BE2C (cell line): ENCODE measurements at places on chromosomes 16 and 17.
A peak's percentile ranks its signal among the peaks of the same experiment; 100 is the strongest.

DNA sequence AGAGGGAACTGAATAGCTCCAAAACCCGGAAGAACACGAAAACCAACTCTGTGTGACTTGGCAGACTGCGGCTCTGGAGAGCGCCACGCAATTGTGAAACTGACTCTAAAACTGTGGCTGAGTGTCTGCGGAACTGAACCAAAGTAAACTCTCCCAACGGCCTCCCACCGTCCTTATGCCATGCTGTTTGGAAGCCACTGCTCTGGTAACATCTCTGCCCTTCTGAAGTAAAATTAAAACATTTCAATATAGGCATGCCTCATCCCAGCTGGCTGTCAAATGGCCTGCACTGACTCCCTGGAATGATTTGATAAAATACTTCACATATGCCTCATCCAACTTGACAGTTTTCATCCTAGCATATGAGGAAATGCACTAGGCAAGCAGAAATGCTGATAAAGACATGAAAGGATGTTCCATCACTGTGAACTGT is 70.2 kb downstream of the PARN start:
- DNase-seq = no peak

DNA sequence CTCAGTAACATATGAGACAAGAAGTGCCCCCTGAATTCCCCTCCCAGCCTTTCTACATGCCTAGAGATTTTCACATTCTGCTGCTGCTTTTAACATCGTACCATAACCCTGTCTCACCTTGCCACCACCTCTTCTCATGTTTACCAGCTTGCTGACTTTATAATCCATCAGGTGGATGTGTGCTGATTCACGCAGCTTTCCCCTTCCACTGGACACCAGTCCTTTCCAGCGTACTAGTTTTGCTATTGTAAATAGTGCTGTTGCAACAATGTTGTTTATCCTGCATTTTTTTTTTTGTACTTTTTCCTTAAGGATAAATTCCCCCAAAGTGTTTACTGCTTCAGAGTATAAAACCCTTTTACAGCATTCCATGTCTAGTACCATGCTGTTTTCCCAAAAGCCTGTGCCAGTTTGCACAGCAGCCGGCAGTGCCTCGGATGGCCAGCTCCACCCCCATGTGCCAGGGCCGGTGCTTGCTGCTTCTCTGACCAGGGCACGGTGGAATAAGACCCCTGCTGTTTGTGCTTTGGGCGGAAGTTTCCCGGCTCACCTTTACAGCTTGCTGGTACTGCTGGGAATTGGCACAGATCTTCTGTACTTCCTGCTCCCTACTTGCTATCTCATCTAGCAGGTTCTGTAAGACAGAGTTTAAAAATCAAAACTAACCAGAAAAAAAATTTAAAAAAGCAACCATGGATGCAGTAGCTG is 41.3 kb downstream of the UBN1 start:
- no peak for DNase-seq

DNA sequence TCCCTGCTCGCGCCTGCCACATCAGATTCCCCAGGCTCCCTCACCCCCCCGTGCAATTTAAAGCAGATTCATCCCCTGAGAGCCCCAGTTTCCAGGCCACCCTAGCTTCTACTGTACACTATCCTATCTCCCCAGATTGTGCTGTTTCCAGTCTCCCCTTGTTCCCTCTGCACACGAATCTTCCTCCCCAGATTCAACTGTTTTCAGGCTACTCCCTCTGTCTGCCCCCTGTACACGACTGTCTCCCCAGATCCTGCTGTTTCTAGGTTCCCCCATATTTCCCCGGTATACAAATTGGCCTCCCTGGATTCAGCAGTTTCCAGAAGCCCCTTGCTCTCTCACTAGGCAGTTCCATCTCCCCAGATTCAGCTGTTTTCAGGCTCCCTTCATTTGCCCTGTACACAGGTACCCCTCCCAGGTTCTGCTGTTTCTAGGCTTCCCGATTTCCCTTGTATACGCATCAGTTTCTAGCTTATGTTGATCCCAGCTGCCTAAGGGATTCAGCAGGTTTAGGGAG is 22.9 kb downstream of the COPZ2 start:
- DNase-seq = peak; percentile 92

GRCh38 chr16:78624366-78624765 is 524.9 kb downstream of the WWOX start:
- no peak for DNase-seq

DNA sequence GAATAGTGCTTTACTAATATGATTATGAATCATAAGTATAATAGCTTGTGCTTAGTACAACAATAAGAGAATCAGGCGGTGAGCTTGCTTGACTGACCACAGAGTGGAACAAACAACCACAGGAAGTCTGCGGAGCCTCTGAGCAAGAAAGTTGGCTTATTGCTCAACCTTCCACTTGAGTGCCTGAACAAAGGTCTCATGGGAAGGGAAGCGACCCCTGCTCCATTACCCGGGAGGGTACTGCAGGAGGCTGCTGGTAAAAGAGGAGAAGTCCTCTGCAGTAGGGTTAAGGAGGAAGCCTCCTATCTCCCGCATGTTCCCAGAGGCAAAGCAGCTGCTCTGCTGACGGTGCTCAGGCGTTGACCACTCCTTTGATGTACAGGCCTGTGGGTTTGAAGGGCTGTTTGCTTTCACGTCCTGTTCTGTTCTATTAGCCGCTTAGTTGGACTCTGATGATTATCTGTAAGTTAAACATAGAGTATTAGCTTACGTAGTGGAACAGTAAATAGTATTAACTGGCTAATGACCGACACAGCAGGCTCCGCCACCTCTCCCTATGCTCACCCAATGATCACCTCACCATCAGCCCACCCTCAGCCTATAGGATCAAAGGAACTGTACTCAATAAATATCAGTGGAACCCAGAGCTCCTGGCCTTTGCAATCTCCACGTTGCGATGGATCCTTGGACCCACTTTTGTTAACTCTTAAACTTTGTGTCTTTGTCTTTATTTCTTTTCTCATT is 17.5 kb downstream of the ALOX15B start:
- no peak for DNase-seq

DNA sequence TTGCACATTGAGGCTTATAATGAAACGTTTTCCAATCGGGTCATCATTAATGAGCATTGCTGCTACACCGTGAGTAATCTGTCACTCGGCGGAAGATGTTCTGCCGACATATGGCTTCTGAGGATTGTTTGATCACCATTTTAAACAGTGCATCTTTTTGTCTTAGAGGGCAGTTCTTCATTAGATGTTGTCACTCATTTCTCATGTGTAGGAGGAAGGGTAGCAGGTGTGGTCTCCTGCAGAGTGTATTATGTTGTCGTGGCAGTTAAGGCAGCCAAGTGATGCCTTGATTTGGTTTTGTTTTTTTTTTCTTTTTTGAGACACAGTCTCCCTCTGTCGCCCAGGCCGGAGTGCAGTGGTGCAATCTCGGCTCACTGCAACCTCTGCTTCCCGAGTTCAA is 50.5 kb downstream of the SEC14L1 start:
- no peak for DNase-seq

DNA sequence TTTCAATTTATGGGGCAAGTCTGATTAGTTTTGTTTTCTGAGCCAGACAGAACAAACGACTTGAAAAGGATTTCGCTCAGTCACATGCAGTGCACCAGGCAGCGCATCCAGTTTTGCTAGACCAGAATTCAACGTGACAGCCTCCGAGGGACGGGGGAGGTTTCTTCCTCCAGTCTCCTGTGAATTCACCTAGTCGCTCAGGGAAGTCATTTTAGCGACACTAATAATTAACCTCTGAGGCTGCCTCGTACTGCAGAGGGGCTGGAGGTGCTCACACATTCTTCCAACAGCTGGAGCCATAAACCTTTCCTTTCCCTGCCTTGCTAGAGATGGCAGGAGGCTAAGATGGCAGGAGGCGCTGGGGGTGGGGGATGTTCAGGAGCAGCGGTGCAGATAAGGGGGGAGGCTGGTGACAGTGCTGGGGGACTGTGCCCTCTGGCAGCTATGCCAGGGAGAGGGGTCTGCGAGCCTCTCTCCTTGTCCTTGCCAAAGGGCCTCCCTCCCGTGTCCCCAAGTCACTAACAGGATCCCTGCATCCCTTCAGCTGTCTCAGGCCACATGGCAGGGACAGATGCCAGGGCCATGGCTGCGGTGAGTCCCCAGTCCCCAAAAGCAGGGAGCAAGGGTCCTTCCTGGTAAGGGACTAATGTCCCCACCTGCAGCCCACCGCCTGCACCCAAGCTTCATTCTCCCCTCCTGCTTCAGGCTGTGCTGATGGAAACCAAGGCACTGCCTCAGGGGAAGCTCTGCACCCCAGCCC is 24.0 kb downstream of the MXRA7 start:
- no peak for DNase-seq

DNA sequence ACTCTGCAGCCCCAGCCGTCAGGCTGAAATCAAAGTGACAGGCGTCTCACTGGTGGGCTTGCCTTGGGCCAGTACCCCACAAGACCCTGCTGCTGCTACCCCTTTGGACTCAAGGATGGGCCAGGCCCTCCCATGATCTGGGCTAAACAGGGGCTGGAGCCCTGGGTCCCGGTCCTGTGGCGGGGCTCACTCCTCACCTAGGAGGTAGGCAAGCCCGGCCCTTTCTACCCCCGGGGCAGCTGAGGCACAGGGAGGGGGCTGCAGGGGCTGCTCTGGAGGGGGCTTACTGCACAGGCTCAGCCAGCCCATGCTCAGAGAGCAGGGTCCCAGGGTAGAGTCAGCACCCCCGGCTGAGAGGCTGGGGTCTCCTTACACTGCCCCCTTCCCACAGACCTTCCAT is 23.6 kb downstream of the KATNB1 start:
- DNase-seq = peak; percentile 12

DNA sequence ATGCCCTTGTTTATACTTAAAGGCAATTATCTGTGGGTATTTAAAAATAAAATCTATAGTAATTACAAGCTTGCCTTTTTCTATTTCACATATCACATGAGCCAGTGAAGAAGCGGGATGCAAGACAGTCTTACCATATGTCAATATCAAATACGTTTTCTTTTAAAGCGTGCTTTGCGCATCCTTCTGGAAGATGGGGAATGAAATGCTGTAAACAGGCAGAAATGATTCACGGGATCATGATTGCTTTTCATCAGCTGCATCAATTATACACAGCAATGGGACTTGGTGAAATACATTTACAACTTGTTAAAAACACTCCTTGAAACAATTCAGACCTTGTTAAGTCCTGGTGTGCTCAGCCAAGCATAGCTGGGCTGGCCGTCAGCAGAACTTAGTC is 72.5 kb downstream of the WSCD1 start:
- no peak for DNase-seq

DNA sequence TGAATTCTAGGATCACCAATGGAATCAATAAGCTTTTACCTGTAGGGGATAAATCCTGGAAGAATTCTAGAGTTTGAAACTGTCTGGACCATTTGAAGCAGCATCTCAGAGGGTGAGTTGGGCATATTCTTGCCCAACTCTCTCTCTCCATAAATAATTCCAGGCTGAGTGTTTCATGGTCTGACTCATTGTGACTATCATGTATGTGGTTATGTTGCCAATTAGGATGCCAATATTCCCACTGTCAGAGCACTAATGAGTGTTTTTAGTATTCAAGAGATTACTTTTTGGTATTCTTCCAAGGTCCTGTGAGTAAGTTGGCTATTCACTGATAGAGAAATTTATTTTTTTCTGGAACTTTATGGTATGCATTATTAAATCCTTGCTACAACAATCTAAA is 456.9 kb downstream of the TOX3 start:
- DNase-seq = no peak

- no peak for DNase-seq
Observed at GRCh38 chr16:81448154-81449131, 3.8 kb downstream of the CMIP start.

GRCh38 chr16:13767215-13767614 is 152.7 kb upstream of the ERCC4 start:
- DNase-seq = no peak

- DNase-seq = no peak
Observed at GRCh38 chr17:41835214-41835799, 725 bp downstream of the NT5C3B start.

DNA sequence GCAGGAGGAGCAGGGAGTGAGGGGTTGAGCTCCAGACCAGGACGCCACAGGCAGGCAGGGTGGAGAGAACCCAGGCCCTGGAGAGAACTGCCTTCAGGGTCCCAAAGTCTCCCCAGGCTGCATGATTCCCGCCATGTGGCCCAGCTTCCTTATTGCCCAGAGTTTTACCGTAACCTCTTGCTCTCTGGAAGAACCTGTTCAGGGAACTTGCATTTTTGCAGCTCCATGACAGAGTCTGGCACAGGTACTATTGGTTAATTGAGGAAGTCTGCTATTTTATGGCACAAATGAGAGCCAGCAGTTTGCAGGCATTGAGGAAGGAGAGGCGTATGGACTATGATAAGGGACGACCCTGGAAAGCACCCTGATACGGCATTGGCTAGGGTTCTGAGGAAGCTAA is 11.6 kb upstream of the NOS2 start:
- DNase-seq = no peak

DNA sequence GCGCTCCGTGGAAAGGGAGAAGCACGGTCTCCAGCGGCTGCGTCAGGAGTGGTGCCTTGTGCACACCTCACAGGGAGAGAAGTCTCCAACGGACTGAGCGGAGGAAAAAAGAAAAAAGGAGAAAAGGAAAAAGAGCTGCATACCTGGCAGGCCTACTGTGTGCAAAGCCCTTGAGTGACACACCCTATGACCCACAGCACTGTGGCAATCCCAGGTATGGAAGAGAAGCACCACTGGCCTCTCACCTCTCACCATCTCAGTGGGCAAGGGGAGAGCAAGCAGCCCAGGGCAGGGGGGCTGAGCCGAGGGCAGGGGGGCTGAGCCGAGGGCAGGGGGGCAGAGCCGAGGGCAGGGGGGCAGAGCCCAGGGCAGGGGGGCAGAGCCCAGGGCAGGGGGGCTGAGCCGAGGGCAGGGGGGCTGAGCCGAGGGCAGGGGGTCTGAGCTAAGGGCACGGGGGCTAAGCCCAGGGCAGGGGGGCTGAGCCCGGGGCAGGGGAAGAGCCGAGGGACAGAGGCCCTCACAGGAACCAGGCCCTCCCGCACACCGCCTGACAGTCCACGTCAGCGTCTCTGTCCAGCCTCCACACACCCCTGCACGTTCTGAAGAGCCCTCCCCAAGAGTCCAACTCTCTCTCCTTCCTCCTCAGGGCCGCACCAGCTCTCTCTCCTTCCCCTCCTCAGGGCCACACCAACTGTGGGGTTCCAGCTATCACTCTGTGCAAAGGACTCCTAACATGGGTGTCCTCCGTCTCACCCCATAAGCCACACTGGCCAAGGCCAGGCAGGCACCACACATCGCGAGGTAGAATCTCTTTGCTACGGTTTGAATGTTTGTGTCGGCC is 105.8 kb downstream of the ZNF778 start:
- DNase-seq = no peak

GRCh38 chr16:56601325-56601724 is 7.1 kb upstream of the MT2A start:
- DNase-seq = no peak
